ENCODE measurements at places on chromosomes 1 and 21.

DNA sequence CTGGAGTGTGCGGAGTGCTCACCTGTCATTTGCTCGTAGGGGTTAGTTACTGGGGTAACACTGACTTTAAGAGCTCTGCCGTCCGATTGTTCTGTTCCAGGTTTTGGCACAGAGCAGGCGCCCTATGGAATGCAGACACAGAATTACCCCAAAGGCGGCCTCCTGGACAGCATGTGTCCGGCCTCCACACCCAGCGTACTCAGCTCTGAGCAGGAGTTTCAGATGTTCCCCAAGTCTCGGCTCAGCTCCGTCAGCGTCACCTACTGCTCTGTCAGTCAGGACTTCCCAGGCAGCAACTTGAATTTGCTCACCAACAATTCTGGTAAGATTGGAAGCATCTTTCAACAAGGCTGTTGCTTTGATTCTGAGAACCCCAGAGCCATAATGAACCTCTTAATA, 12.6 kb downstream of the ETS2 start:
- DNase-seq, result no peak

- no peak for DNase-seq
Measured at GRCh38 chr1:89953131-89953626, 41.7 kb upstream of the ZNF326 start.

DNA sequence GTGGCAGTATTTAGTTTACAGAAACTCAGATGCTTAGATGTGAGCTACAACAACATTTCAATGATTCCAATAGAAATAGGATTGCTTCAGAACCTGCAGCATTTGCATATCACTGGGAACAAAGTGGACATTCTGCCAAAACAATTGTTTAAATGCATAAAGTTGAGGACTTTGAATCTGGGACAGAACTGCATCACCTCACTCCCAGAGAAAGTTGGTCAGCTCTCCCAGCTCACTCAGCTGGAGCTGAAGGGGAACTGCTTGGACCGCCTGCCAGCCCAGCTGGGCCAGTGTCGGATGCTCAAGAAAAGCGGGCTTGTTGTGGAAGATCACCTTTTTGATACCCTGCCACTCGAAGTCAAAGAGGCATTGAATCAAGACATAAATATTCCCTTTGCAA, 59.7 kb upstream of the ZNF326 start:
- DNase-seq, result peak; percentile 47

- DNase-seq, result no peak
Measured at GRCh38 chr1:218996362-218996761, 177.3 kb upstream of the LYPLAL1 start.

DNA sequence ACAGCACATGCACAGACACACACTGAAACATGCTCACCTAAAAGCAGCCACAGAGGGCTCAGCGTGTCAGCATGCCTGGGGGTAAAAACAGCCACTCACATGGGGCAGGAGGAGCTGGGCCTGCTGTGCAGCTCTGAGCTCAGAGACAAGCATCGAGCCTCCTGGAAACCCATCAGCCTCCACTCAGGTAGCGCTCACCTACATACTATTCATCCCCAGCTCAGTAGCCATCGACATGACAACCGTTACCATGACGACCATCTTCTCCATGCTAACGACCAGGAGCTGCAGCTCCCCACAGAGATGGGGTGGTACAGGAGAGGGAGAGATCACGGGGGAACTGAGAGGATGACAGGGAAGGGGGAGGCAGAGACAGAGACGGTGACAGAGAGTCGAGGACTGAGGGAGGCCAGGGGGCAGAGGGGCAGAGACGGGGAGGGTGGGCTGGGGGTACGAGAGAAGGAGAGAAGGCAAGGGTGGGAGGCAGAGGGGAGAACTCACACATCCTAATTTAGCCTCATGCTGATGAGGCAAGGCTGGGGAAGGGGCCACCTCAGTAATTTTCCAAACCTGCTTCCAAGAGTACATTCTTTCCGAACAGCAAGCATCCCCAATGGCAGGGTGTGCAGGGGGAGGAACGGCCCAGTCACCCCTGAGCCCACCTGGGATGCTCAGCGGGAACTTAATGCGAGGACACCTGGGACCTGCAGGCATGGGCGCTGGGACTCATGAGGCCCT, 28.4 kb downstream of the SDC3 start:
- DNase-seq, result no peak

- DNase-seq, result no peak
Measured at GRCh38 chr1:54767526-54767925, 3.2 kb upstream of the PARS2 start.

DNA sequence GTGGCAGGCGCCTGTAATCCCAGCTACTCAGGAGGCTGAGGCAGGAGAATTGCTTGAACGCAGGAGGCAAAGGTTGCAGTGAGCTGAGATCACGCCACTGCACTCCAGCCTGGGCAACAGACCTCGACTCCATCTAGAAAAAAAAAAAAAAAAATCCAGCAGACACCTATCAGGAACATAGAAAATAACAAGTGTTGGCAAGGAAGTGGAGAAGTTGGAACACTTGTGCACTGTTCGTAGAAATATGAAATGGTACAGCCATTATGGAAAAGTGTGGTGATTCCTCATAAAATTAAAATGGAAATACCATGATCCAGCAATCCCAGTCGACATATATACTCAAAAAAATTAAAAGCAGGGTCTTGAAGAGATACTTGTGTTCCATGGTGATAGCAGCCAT, 12.0 kb upstream of the C1orf162 start:
- no peak for DNase-seq

DNA sequence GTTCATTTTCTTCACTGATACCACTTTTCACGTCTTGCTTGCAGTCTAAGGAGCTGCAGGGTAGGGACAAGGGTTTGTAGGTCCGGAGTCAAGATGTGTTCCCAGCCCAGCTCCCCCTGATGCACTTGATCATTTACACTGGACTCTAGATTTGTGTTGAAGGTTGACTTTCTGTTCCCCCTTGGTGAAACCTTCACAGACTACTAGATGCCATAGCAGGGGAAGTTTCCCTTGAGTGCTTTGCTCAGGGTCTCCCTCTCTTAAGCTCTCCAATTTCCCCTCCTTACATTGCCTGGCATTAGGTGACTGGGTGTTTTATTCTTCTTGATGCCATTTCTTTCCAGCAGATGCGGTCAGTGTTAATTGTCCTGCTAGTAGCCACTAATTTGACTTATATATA, 8.0 kb upstream of the RAB3GAP2 start:
- DNase-seq, result no peak

GRCh38 chr1:53061123-53061858, 722 bp upstream of the PODN start:
- no peak for DNase-seq

DNA sequence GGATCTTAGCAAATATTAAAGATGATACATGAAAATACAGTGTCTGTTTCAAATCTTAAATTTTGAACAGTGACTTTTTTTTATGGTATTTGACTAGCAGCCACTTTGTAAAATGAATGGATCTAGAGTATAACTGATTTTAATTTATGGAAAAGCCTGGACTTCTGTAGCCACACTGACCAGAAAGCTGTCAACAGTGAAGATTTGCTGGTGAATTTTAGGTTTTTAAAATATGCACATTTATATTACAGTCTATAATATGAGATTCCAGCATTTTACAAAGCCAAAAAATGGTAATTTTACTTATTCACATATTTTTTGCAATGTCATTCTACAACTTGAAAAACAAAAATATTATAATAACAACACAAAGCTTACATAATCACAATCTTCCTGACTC, 131.8 kb downstream of the NEGR1 start:
- no peak for DNase-seq

- DNase-seq, result no peak
Measured at GRCh38 chr1:169466259-169467230, 19.2 kb downstream of the SLC19A2 start.

DNA sequence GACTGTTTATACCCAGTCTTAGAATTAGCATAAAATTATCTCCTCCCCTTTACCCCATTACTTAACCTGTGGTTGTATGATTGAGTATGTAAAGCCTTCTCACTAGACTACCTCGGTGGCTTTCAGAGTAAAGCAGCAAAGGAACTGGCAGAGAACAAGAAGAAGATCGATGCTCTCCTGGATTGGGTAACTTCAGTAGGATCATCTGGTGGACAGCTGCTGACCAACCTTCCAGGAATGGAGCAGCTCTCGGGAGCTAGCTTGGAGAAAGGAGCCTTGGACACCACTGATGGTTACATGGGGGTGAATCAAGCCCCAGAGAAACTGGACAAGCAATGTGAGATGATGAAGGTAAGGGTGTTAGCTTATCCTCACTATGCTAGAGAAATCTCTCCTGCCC, 138.6 kb upstream of the BMP8A start:
- DNase-seq, result no peak
